ENCODE measurements at places on chromosomes 3 and 15.

GRCh38 chr15:45112591-45113379 lies 1.2 kb downstream of the DUOX2 start:
- DNase-seq = no peak

GRCh38 chr15:82304778-82305090 lies 42.1 kb downstream of the SAXO2 start:
- DNase-seq = no peak

DNA sequence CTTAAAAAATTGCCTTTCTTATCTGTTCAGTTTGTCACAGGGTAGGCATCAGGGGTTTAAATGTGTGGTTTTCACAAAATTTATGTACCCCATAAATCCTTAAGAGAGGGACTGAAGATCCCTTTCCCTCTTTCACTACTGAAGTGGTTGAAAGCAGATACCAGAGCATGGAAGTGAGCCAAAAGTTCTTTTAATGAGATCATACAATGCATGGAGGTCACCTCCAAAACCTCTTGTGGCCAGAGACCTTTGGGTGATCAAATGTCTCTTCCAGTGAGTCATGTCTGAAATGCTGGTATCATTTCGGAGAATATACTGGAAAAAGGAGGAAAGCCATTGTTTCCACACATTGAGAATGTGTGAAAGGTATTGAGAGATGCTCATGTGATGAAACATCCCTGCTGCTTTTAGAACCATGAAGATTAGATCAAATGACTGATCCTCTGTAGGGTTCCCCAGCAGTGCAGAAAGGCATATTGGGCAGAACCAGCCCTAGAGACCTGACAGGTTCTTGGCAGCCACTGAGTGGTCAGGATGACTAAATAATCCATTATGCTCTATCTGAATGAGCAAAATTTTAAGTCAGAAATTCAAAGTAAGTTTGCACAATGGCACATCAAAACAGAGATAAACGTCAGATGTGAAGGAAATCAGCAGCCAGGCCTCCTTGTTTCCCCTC lies 165.8 kb upstream of the SLC2A2 start:
- no peak for DNase-seq

GRCh38 chr3:108297647-108298046 lies 1.3 kb downstream of the HHLA2 start:
- DNase-seq = no peak

DNA sequence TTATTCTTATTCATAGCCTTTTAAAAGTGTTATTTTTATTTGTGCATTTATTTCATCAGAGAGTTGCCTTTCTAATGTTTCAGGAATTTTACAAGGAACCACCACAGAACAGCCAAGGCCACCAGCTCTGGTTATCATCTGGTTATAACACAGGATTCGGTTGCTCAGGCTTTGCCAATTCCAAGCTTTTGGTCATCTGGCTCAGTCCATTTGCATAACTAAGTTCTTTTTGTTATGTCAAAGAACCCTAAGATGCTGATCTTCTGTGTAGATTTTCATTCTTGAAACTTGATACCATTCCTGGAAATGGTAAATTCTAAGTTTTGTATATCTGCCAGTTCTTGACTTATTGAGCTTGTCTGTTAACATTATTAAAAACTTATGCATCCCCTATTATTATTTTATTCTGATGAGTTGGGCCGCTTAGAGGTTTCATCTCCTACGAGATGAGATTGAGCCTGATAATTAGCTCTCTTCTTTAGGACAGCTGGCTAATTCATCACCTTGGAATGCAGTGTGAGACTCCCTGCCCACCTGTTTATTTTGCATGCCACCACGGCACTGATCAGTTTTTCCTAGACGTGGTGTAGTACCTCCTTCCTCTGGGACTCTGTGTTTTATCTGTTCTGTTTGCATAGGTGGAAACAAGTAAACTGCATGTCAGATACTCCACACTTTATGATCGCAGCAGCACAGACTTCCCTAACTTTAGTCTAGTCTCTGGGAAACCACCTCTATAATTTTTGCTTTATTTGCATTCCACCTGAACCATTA lies 264.8 kb downstream of the SLCO3A1 start:
- DNase-seq = no peak
